Esophagus mucosa (tissue), 1 donor: ENCODE measurements at places on chromosomes 12 and 14. TPM values are rescaled to one million over a fixed set of nuclear protein-coding genes. Genes with fewer than 3 reads are reported as not detected.

The SERPINA5 gene
- total RNA-seq, result 0.28 TPM

The OR6C6 gene
- not detected for total RNA-seq

The SLC17A8 gene
- not detected for total RNA-seq

The DTX3 gene
- 4.1 TPM for total RNA-seq

The HOXC10 gene
- total RNA-seq, result 0.64 TPM

The DPF3 gene
- 1.1 TPM for total RNA-seq

The TMEM119 gene
- 2.0 TPM for total RNA-seq

The ULK1 gene
- 12.8 TPM for total RNA-seq

The CLEC4E gene
- not detected for total RNA-seq

The TBX3 gene
- total RNA-seq, result 2.4 TPM

The NPFF gene
- total RNA-seq, result not detected

DNA sequence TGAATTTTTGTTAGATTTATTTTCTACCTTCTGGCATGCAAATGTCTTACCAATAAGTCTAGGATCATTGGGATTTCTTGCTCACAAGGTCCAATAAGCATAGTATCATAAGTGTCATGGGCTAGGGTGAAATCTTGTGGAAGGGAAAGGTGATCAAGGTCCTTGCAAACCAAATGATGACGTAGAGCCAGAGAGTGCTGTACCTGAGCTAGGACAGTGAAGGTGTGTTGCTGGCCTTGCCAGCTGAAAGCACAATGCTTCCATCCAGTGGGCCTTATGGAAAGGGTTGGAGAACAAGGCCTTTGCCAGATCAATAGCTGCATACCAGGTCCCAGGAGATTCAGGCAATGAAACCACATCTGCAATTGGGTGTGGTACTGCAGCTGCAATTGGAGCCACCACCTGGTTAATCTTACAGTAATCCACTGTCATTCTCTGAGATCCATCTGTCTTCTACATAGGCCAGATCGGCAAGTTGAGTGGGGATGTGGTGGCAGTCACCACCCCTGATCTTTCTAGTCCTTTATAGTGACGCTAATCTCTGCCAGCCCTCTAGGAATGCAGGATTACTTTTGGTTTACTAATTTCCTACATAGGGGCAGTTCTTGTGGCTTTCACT lies 208.9 kb upstream of the MYL2 start:
- ATAC-seq, result no peak

GRCh38 chr12:24731596-24731995 lies 217.3 kb downstream of the BCAT1 start:
- ATAC-seq, result no peak

DNA sequence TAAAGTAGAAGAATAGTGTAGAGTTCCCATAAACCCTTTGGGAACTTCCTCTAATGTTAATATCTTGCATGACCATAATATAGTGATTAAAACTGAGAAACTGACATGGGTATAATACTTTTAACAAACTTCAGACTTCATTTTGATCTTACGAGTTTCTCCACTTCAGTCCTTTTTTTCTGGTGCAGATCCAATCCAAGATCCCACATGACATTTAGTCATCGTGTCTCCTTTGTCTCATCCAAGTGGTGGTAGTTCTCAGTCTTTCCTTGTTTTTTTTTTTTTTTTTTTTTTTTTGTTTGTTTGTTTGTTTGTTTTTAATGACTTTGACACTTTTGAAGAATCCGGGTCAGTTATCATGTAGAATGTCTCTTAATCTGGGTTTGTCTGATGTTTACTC lies 179.2 kb downstream of the CACNA1C start:
- no peak for ATAC-seq

- ATAC-seq, result no peak
Measured at GRCh38 chr12:68392376-68392775, 60.2 kb upstream of the MDM1 start.

DNA sequence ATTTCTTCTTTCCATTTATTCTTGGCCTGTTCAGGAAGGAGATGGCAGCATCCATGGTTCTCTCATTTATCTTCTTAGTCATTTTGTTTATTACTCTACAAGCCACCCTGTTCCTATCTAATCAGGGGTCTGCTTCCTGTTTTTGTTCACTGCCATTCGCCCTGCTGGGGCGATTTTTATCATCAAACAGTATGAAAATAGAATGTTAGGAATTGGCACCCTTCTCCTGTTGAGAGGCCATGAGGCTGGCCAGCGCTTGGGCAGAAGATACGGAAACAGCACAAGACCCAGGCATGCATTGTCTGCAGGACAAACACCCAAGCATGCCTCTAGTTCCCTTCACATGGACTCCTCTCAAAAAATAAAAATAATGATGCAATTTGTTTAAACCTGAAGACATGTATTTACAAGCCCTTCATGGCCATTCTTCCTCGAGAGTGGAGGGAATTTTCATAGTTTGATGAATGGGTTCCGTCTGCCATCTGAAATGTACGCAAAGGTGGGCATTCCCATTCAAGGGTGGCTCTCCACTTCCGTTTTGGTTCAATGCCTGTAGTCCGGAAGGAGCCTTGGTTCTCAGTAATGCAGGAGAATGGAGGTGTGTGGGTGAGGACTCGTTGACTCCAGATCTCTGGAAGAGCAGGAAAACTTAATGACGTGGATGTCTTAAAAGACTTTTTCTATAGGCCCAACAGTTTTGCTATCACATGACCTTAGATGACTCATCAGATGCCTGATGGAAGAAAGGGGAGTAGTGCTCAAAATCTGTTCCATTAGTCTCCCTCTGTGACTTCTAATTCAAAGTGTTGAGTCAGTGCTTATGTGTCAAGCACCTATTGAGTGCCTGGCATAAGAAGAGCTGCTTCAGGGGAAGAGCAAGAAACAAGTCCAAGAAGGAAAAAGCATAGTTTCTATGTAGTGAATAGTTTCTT lies 252.4 kb upstream of the TBX3 start:
- peak; percentile 71 for ATAC-seq

DNA sequence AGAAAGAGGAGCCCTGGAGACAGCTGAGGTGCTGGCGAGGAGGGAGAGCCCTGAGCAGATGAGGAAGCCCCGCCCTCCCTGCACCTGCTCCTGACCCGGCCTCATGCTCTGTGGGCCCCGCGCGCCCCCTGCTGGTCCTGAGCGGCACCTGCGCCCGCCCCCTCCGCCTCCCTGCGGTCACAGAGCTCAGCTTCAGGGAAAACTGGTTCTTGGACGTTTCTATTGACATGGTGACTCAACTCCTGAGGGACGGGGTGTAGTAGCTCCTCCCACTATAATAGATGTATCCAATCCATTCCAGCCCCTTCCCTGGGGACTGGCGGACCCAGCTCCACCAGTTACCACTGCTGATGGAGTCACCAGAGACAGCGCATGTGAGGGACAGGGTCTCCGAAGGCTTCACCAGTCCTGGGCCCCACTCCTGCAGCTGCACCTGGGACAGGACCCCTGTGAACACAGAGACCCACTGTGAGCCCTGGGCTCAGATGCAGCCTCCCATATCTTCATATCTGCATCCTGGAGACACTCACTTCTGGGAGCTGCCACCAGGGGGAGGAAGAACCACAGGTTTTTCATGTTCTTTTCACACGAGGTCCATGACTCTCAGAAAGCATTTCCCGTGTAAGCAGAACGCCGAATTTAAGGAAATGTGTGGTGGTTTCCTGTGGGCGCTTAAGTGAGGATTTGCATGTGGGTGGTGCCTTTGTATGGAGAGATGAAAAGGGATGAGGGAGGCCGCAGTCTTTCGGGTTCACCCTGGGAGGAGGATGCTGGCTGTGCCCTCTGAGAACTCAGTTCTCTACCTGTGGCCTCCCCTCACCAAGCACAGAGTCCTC lies 1346.4 kb downstream of the TMEM121 start:
- ATAC-seq, result peak; percentile 55

GRCh38 chr14:100306101-100306997 lies at the start of gene SLC25A29:
Gene SLC25A29, minus strand, starts transcription at chr14:100306444. Its CDS starts 212 bp downstream, at chr14:100306232.
- peak; percentile 77 for ATAC-seq

DNA sequence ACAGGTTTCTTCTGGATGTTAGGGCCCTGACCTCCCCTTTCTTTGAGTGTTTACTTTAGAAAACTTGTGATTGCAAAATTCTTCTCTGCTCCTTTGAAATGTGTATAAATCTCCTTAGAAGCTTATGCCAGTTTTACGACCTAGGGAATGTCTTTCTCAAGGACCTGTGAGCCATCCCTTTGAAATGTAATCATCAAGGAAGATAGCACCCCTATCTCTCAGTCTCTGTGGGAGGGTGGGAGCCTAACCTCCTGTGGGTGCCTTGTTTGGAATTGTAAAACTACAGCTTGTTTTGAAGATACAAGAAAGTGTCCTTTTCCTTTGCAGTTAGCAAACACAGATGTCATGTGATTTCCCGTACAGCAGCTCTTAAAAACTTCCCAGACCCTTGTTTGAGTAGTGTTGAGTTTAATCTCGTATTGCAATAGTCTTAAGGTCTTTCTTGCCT lies 3.3 kb downstream of the OR10AD1 start:
- no peak for ATAC-seq

- no peak for ATAC-seq
Measured at GRCh38 chr14:47345016-47345415, 330.4 kb downstream of the MDGA2 start.

- ATAC-seq, result no peak
Measured at GRCh38 chr14:95262511-95262891, 57.2 kb downstream of the CLMN start.

DNA sequence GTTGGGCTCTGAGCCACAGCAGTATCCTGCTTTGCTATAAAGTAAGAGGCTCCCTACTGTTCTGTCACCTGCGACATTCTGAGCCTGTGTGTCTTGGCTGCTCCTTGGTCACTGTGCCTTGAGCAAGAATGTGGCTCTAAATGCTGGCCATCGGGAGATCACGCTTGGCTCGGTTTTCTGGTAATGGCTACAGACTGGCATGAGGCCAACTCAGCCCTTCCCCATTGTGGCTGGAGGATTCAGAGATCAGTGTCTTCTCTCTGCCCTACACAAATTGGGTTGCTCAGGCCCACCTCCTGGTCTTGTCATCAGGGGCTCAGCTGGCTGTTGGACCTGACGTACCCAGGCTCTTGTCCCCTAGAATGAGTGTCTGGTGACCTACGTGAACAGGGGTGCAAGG lies 94.5 kb downstream of the PLXNC1 start:
- no peak for ATAC-seq

- ATAC-seq, result no peak
Measured at GRCh38 chr12:4506870-4507269, 31.8 kb upstream of the RAD51AP1 start.

DNA sequence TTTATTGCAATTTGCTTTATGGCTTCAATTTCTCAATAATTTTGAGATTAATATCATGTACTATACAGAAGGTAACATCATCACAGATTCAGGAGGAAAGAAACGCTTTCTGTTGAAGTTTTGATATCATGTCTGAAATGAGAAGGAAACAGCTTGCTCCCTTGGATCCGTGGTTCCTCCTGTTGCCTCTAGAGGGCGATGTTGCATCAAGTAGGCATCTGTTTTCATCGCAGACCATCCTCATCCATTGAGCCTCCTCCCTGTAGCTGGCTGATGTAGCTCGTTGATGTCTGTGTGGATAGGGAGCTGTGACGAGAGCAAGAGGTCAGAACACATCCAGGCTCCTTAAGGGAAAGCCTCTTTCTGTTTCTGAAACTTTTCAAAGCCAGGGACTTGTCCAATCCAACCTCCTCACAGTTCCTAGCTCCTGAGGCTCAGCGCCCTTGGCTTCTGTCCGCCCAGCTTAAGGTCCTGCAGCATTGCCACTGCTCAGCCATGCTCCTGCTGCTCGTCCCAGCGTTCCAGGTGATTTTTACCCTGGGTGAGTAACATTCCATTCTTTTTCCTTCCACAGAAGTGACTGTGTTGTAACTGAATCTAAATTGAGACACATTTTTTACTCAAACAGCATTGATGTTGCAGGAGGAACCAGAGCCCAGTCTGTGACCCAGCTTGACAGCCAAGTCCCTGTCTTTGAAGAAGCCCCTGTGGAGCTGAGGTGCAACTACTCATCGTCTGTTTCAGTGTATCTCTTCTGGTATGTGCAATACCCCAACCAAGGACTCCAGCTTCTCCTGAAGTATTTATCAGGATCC lies 304.8 kb upstream of the OR4E1 start:
- ATAC-seq, result peak; percentile 25

GRCh38 chr14:74018174-74018585 lies 908 bp downstream of the ENTPD5 start:
- ATAC-seq, result peak; percentile 76

GRCh38 chr14:100903672-100904185 lies at the start of gene RTL1:
Gene RTL1, minus strand, starts transcription at chr14:100903722. Its CDS starts 18,934 bp downstream, at chr14:100884788.
- no peak for ATAC-seq

DNA sequence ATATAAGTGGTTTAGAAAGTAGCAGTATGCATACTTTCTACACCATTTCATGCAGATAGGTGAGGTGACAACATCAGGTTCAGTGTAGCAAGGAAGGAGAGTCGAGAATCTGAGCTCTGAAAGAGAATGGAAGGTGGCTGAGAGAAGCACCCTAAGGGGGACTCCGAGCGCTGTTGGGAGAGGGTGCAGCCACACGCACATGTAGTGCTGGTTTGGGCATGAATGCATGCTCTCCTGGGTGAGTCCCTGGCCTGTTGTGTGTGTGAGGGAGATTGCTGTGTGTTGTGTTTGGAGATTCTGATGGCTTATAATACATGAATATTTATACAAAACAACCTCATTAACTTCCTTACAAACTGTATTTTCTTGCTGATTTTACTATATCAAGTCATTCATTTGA lies 180.3 kb upstream of the LRIG3 start:
- no peak for ATAC-seq

DNA sequence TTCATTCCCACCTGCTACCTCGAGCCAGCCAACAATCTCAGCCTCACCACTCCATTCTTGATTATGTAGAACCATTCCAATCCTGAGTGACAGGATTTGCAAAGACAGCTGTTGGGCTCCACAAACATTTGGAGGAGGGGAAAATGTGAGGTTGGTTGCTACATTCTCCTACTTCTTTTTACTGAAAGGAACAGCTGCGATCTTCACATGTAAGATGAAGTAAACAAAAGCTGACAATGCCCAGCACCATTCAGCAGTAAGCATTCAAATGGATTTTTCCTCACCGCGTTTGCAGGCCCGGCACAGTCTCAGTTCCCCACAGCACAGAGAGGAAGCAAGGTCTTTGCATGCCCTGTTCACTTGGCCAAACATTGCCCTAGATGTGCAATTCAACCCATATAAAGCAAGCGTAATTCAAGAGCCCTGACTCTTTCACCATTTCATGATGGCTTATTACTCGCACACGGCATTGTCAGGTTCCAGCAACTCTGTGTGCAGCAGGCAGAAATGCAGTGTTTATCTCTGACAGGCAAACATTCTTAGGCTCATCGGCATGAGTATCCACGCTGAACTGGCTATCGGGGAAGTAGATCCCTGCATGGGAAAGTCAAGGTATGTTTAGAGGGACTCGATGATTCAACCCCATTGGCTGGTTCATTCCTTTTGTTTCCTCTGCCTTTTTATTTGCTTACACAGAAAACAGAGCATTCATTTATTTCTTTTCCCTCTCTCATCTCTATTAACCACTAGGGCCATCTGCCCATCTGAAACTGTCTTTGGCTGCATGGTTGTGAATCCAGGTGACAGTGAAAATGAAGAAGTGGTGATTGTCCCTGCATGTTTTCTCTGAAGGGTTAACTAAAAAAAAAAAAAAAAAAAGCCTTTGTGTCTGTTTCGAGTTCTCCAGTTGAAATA lies 236.1 kb upstream of the PLEKHG7 start:
- peak; percentile 61 for ATAC-seq

DNA sequence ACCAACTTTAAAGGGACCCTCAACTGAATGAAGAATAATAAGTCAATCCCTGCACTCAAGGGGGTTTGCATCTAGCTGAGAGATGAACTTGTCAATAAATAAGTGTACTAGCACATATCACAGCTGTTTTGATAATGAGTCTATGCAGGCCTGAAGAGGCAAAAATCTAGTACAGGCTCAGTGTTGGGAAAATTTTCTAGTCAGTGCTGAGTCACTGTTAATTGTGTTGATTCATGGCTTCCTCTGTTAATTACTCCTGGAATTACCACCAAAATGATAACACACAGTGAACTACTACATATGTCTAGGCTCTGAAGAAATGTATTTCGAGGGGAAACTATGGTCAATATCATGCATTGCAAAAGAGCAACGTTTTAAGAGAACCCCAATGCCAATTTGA lies 18.9 kb downstream of the SNRPF start:
- no peak for ATAC-seq
